Thoracic aorta (tissue), 2 donors: ENCODE measurements at places on chromosomes 13 and 19. TPM values are rescaled to one million over a fixed set of nuclear protein-coding genes. Genes with fewer than 3 reads are reported as not detected.
A peak's percentile ranks its signal among the peaks of the same experiment; 100 is the strongest.

TJP3 gene
- 2.1 TPM for total RNA-seq

VSIG10L gene
- 0.54 TPM for total RNA-seq

RFPL4AL1 gene
- total RNA-seq: not detected

KLF5 gene
- 6.2 TPM for total RNA-seq

FPR3 gene
- total RNA-seq: 11.1 TPM

ARRDC2 gene
- 114 TPM for total RNA-seq

DNA sequence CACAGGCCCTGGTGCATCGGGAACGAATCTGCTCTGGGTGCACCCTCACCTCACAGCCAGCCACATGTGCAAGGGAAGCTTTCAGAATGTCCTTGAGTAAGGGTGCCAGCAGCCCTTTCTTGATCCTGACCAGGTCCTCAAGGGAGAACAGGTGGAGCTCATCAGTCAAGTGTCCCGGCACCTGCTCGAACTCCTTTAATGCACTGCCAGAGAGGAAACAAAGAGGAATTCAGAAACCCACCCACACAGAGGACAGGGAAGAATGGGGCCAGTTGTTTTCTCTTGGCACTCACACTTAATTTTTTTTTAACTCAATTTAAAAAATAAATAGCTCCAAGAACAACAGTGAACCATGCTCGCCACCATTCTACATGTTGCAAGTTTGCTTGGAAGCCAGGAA is 41.7 kb downstream of the RUBCNL start:
- no peaks in the 10 kb centered on the region for H3K4me1 ChIP-seq
- H3K27me3 ChIP-seq: no peaks in the 10 kb centered on the region
- no peaks in the 10 kb centered on the region for H3K36me3 ChIP-seq
- H3K4me3 ChIP-seq: no peak overlapping the region

- no peak overlapping the region for H3K27ac ChIP-seq
- H3K36me3 ChIP-seq: no peaks in the 10 kb centered on the region
These were observed 48.5 kb downstream of the GNG7 start for GRCh38 chr19:2653710-2654707.

GRCh38 chr19:1250437-1251260 is 2.3 kb downstream of the MIDN start:
- H3K4me1 ChIP-seq: peaks cover 28% of the 10 kb centered on the region
- peaks cover 17% of the 10 kb centered on the region for H3K36me3 ChIP-seq
- peak overlapping the region; percentile 99 for H3K27ac ChIP-seq

GRCh38 chr19:42552086-42553065 is 24.1 kb upstream of the CEACAM1 start:
- no peak overlapping the region for H3K27ac ChIP-seq
- H3K27me3 ChIP-seq: no peaks in the 10 kb centered on the region
- H3K36me3 ChIP-seq: no peaks in the 10 kb centered on the region
- H3K4me1 ChIP-seq: no peaks in the 10 kb centered on the region

DNA sequence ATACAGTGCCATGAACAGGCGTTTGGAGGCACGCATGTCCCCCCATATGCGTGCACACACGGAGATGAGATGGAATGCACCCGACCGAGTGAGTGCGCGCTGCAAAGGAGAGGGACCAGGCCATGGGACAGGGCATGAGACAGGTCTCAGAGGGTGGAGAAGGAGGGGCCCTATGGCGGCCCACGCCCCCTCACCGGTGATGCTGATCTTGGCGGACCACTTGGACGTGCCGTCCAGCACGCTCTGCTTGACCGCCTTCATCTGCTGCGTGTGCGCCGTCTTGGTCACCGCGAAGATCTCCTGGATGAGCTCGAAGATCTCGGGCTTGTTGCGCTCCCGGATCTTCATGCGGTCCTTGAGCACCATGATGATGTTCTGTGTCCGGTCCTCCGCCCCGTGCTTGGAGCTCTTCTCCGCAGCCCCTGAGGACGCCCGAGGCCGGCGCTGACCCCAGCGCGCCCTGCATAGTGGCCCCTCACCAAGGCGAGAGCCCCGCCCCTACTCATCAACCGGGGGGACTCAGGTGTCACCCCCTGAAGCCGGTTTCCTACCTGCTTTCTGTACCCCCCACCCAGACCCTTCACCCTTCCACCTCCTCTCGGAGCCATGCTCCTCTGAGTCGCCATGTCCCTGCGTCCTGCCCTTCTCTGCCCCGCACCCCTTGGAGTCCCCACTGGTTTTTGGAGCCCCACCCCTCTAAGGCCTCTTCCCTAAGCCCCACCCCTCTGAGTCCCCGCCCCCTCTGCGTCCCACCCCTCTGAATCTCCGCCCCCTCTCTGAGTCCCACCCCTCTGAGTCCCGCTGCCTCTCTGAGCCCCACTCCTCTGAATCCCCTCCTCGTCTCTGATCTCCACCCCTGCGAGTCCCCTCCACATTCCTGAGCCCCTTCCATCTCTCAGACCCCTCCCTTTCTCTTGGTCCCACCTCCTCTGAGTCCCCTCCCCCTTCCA is 40.8 kb downstream of the UNC13A start:
- H3K4me3 ChIP-seq: no peak overlapping the region
- H3K36me3 ChIP-seq: no peaks in the 10 kb centered on the region
- H3K4me1 ChIP-seq: no peaks in the 10 kb centered on the region
- DNase-seq: no peak

GRCh38 chr13:46553521-46553885 is 533 bp downstream of the LRCH1 start:
- H3K4me3 ChIP-seq: peak overlapping the region; percentile 78
- H3K36me3 ChIP-seq: no peaks in the 10 kb centered on the region
- no peaks in the 10 kb centered on the region for H3K27me3 ChIP-seq
- H3K4me1 ChIP-seq: peaks cover 36% of the 10 kb centered on the region
- peak overlapping the region; percentile 82 for H3K27ac ChIP-seq
- no peak for DNase-seq

DNA sequence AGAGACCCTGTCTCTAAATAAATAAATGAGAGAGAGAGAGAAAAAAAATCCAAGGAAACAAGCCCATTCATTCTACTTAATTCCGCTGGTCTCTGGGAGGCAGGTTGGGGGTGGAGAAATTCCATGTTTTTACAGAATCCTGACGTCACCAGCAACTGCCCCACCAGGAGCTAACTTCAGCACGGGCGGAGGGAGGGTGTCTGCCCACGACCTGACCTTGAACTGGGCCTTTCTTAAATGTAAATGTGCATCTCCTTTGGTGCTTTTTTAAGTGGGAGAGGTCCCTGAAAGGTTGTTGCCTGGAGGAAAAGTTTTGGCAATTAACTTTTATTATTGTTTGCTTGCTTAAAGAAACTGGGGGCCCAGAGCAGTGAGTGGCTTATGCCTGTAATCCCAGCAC is 15.5 kb downstream of the KLF2 start:
- peaks cover 39% of the 10 kb centered on the region for H3K4me1 ChIP-seq
- H3K36me3 ChIP-seq: no peaks in the 10 kb centered on the region
- DNase-seq: no peak

DNA sequence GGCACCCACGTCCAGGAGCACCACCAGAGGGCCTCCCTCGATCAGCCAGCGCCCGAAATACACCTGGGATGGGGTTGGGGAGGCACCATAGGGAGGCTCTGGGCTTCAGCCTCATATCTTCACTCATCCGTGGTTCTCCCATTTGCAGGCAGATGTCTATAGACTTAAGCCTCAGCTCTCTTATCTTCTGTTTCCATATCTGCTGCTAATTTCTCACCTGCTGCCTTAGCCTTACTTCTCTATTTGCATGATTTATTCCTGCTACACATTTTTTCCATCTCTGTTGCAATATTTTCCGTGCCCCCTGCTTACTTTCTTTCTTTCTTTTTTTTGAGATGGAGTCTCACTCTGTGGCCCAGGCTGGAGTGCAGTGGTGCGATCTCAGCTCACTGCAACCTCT is 5.8 kb downstream of the GYS1 start:
- peaks cover 11% of the 10 kb centered on the region for H3K4me1 ChIP-seq
- H3K27me3 ChIP-seq: no peaks in the 10 kb centered on the region
- H3K4me3 ChIP-seq: no peak overlapping the region
- H3K36me3 ChIP-seq: peaks cover 58% of the 10 kb centered on the region
- H3K27ac ChIP-seq: no peak overlapping the region
- no peak for DNase-seq

GRCh38 chr13:109595471-109595870 is 190.9 kb downstream of the IRS2 start:
- H3K27me3 ChIP-seq: no peaks in the 10 kb centered on the region
- no peak for DNase-seq
- no peak overlapping the region for H3K27ac ChIP-seq

DNA sequence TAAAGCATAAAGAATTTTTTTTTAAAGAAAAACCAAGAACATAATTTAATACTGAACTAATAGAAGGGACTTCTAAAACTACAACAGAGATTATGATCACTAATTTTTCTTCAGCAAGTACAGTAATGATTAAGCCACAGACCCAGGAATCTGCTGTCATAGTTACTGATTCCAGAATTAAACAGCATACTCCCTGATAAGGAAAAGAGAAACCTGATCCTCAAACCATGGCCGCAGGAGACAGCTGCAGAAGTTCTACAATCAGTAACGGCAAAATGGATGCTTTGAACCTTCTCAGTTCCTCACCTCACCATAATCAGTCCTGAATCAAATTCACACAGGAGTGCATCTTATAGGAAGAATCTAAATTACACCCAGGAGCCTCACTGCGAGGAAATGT is 939.0 kb upstream of the SLITRK1 start:
- no peak overlapping the region for H3K27ac ChIP-seq
- H3K36me3 ChIP-seq: no peaks in the 10 kb centered on the region
- DNase-seq: no peak
- H3K4me3 ChIP-seq: no peak overlapping the region
- H3K4me1 ChIP-seq: no peaks in the 10 kb centered on the region
